ENCODE measurements at places on chromosomes 2 and 18.

GRCh38 chr18:78459668-78460067, 520.0 kb upstream of the SALL3 start:
- no peak for DNase-seq

GRCh38 chr2:152132306-152132705, 33.5 kb upstream of the CACNB4 start:
- no peak for DNase-seq

GRCh38 chr2:72561621-72562318, 264.1 kb downstream of the EXOC6B start:
- peak; percentile 27 for DNase-seq

DNA sequence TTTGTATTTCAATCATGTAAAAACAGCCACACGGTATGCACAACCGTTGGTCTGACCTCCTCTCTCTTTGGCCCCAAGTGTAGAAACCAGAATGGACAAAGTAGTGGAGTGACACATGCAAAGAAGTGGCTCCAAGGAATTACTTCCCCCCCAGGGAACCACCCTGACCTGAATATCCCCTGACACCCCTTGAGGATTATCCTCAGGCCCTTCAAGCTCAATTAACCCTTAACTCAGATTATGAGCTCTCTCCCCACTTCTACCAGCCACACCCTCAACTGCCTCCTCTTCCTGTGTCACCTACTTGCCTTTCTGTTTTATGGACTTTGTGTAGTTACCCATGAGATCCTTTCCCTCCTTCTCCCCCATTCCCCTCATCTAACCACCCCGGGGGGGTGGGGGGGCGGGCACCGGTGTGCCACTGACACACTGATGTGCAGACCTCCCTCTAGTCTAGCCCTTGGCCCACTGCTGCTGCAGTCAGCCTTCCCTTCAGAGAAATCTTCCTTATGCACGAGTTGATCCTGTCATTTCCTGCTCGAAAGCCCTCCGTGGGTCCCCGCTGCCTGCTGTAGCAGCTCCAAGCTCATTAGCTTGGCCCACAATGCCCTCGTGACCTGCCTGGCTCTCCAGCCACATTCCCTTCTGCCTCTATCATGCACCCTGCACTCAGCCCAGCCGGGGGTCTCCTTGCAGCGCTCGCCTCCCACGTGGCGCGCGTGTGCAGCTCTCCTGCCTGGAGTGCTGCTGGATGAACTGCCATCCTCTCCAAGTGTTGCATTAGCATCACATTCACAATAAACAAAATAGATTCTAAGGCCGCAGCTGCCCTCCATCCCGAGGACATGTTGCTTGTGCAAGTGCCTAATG, 40.1 kb upstream of the TMEM177 start:
- no peak for DNase-seq

DNA sequence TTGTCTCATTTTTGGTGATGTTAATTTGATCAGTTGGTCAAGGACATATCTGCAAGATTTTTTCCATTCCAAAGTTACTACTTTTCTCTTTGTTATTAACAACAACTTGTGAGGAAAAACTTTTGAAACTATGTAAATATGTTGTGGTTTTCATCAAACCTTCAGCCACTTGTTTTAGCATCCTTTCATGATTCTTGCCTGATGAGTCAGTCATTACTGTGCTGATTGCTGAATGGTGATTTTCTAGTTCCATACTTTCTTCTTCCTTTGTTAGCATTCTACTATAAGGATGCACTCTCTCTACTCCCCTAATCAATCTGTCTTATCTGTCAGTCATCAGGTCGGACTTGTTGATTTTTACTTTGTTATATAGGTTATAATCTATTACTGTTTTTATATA, 10.9 kb downstream of the TMEM87B start:
- peak; percentile 68 for DNase-seq

DNA sequence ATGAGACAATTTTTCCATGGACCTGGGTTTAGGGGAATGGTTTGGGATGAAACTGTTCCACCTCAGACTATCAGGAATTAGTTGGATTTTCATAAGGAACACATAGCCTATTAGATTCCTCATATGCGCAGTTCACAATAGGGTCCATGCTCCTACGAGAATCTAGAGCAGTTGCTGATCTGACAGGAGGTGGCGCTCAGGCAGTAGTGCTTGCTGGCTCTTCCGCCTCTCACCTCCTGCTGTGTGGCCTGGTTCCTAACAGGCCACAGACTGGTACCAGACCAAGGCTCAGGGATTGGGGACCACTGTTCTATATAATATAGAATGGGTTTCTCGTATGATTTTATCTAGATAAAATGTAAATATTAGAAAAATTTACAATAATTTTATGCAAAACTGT, 338.7 kb downstream of the CPS1 start:
- no peak for DNase-seq

GRCh38 chr2:241033994-241034393, 35.6 kb downstream of the SNED1 start:
- DNase-seq = no peak

DNA sequence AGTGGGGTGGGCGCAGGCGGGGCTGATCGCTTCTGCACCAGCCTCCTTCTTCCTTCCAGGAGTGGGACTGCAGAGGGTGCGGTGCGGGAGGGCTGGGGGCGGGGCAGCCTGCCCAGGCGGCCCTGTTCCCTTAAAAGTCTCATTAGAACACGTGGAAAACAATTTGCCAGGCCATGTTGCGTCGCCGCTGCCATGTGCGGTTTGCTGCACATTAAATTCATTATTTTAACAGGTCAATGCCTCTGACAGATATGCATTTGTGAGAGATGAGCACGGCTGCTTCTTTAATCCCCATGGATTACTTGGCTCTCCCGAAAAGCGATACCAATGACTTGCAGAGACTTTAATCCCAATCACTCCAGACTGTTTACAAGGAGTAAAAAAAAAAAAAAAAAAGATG, 139.0 kb downstream of the CELF4 start:
- DNase-seq = no peak

DNA sequence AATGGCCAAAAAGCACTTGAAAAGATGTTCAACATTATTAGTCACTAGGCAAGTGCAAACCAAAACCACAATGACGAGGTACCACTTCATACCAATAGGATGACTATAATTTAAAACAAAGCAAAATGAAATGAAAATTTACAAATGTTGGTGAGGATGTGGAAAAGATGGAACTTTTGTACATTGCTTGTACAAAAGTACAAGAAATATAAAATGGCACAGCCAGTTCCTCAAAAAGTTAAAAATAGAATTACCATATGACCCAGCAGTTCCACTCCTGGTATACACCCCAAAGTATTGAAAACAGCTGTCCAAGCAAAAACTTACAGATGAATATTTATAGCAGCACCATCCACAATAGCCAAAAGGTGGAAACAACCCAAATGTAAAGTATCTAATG, 107.8 kb upstream of the XPO1 start:
- peak; percentile 95 for DNase-seq

GRCh38 chr2:127400897-127401756, 13.4 kb upstream of the MAP3K2 start:
- peak; percentile 45 for DNase-seq

GRCh38 chr2:160651416-160652200, 158.0 kb upstream of the RBMS1 start:
- DNase-seq = peak; percentile 79

- DNase-seq = peak; percentile 70
Observed at GRCh38 chr2:228541789-228542188, 360.3 kb upstream of the SPHKAP start.

DNA sequence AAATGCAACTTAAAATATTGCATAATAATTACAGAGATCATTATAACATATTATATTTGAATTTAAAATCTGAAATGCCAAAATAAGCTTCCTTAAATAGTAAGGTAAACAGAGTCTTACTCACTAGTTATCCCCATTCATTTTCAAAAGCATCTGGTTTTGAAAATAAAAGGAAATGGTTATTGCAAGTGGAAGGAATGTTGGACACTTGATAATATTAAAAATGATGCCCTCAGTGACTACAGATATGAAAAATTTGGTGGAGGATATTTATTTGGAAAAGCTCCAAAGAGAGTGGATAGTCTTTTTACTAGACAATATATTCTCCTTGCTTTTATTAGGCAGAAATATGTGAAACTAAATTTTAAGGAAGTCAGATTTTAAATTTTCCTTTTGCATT, 39.7 kb downstream of the CDH19 start:
- DNase-seq = no peak

- DNase-seq = no peak
Observed at GRCh38 chr18:46366751-46367376, 262.7 kb downstream of the HAUS1 start.

- DNase-seq = no peak
Observed at GRCh38 chr2:54783349-54783748, 59.9 kb downstream of the EML6 start.

- DNase-seq = no peak
Observed at GRCh38 chr2:96493072-96493471, 12.1 kb downstream of the NEURL3 start.

Data from fibroblast of mammary gland (primary cell).